Breast epithelium (tissue), 4 donors: ENCODE measurements at places on chromosomes 2 and 18. TPM values are rescaled to one million over a fixed set of nuclear protein-coding genes. Genes with fewer than 3 reads are reported as not detected.

Gene EML6
- total RNA-seq, result 2.3 TPM

Gene SPATS2L
- 67.5 TPM for total RNA-seq

Gene KIF3C
- total RNA-seq, result 6.0 TPM

Gene YPEL5
- 90.8 TPM for total RNA-seq

Gene RAPH1
- 33.0 TPM for total RNA-seq

Gene KCNG2
- 0.66 TPM for total RNA-seq

Gene VWA3B
- not detected for total RNA-seq

Gene RGPD4
- not detected for total RNA-seq

GRCh38 chr2:242030858-242031257 lies 161.3 kb downstream of the RTP5 start:
- no peak for DNase-seq
- H3K36me3 ChIP-seq, result no peaks in the 10 kb centered on the region
- H3K4me1 ChIP-seq, result no peaks in the 10 kb centered on the region
- H3K27me3 ChIP-seq, result no peaks in the 10 kb centered on the region

DNA sequence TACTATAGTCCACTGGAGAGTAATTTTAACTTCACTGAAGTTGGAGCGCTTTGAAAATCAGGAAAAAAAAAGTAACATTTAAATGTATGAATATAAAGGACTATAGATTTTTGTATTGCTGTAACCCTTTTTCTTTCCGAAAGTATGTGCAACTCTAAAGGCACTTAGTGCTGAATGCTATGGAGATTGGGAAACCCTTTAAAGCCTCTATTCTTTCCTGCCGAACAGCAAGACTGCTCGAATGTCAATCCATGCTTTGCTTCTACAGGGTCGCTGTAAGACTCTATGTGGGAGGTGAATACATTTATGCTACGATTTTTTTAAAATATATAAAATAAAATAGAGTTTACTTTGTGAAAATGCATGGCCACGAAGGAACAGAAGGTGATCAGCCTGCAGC lies 825 bp downstream of the GRB14 start:
- no peaks in the 10 kb centered on the region for H3K36me3 ChIP-seq
- peak overlapping the region; percentile 66 for H3K4me3 ChIP-seq
- no peak overlapping the region for H3K27ac ChIP-seq
- no peaks in the 10 kb centered on the region for H3K27me3 ChIP-seq
- no peak for DNase-seq

DNA sequence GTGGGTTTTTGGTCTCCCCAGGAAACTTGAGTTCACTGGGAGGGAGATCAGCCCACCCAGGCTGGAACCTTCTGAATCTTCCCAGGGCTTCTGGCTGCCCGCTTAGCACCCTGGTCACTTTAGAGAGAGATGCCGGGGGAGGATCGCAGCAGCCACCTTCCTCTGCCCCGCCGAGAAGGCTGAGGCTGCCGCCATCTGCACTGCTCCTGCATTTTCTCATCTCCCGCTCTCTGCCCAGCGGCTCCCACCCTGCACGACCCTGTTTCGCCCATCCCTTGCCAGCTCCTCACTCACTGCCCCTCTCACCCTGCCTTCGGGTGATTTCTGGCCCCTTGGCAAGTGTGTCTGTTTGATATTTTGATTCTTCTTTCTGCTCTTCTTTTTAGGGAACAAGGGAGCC lies 82.6 kb upstream of the ATG16L1 start:
- H3K4me3 ChIP-seq, result no peak overlapping the region
- no peaks in the 10 kb centered on the region for H3K27me3 ChIP-seq
- H3K36me3 ChIP-seq, result no peaks in the 10 kb centered on the region
- H3K27ac ChIP-seq, result no peak overlapping the region

DNA sequence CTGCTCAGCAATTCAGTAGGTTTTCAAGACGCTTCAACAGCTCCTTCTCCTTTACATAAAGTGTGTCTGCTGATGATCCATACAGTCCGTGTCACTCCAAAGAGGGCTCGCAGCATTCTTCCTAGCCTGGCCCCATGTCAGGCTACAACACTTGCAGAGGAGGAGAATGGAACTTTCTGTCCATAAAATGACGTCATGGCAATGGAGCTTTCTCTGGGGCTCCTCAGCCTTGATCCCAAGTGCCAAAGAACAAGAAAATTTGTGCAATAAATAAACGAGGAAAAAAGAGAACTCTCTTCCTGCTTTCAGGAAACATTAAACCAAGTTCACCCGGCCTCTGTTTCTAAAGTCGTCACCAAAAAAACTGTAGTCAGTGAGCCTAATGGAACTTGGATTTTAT lies 199.5 kb upstream of the MEIS1 start:
- peaks cover 9% of the 10 kb centered on the region for H3K4me1 ChIP-seq
- H3K4me3 ChIP-seq, result no peak overlapping the region
- H3K27ac ChIP-seq, result peak overlapping the region; percentile 41
- no peak for DNase-seq
- no peaks in the 10 kb centered on the region for H3K36me3 ChIP-seq

DNA sequence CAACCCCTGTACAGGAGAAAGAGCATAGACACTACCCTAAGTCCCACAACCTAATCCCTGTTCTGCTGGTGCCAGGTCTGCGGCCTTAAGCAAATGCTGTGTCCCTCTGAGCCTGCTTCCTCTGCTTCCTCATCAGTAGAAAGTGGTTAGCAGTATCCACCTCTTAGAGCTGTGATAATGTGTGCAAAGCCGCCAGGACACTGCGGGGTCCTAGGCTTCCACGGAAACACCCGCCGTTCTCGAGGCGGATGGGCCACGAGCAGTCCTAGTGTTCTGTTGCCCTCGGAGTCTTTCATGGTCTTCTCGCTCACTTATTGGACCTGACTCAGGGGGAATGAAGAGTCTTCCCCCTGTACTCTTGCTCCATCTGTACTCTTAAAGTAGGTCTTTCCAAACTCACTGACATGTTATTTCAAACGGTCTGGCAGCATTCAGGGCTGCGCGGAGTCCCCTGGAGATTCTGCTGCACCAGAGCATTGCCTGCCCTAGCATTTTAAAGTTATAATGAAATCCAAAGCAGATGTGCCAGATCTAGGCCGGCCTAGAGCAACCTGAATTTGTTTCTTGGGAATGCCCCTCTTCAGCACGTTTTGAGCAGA lies 107.2 kb upstream of the ZNF236 start:
- no peaks in the 10 kb centered on the region for H3K27me3 ChIP-seq
- H3K4me3 ChIP-seq, result no peak overlapping the region
- no peak overlapping the region for H3K27ac ChIP-seq
- H3K36me3 ChIP-seq, result no peaks in the 10 kb centered on the region
- H3K4me1 ChIP-seq, result no peaks in the 10 kb centered on the region
- DNase-seq, result no peak

DNA sequence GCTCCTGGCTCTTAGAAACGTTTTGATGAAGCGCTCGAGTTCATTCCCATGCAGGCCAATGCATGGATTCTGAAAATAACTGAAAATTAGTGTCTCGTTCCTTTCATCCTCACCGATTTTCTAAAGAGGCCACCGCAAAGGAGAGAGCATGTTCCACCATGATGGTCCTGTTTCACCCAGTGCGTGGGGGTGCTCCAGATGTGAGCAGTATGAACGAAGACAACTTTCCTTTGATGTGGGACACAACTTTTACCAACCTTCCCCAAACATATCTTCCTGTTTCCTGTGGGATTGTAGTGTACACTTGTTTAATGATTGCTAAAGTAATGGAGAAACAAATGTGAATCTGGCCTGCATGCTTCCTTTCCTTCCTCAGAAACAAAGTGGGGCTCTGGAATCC lies 114.5 kb downstream of the PRPF40A start:
- no peak for DNase-seq
- no peaks in the 10 kb centered on the region for H3K4me1 ChIP-seq
- H3K36me3 ChIP-seq, result no peaks in the 10 kb centered on the region
- no peaks in the 10 kb centered on the region for H3K27me3 ChIP-seq
- H3K27ac ChIP-seq, result no peak overlapping the region

DNA sequence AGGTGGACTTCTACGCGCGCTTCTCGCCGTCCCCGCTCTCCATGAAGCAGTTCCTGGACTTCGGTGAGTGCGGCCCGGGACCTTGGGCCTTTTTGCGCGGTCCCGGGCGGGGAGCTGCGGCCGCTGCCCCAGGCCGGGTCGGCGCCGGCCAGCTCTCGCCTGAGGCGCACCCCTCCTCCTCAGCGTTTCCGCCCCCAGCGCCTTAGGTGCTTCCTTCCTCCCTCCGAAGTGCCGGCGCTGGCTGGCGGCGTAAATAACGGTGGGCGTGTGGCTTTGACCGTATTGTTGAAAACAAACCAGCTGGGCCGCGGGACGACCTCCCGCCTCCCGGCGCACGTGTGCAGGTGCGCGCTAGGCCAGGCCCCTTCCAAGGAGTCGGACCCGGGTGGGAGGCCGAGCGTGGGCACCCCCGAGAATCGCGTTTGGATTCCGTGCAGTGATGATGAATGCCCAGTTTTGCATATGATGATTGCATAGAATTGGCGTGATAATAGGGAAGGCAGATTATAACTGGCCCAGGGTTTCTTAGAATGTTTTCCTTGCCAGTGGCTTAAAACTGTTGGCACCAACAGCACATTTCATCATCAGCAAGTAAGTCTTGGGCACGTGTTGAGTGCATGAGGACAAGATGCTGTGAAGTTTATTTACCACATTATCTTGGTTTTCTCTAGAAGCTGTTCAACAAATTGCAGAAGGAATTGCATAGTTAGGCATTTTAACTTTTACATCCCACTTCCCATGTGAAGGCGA lies 569 bp downstream of the PDK1 start:
- no peaks in the 10 kb centered on the region for H3K36me3 ChIP-seq
- peak overlapping the region; percentile 86 for H3K27ac ChIP-seq
- H3K4me1 ChIP-seq, result no peaks in the 10 kb centered on the region
- no peaks in the 10 kb centered on the region for H3K27me3 ChIP-seq
- H3K4me3 ChIP-seq, result peak overlapping the region; percentile 86
- no peak for DNase-seq

DNA sequence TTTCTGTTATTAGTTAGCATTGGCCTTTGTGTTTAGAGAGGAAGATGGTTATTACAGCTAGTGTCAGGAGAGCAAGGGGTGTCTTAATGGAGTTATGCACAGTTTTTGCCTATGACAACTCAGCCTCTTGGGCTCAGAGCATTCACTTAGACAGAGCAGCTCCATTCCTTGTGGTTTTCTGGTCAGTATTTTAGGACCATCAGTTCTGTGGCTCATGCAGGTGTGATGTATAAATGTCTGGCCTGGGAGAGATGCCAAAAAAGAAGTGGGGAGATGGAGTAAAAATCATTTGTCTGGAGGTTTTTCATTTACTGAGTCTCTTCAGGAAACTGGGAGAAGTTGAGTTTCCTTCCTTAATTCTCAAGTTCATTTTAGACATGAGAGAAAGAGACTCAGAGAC lies 79.7 kb downstream of the PRKCE start:
- no peak for DNase-seq
- H3K4me3 ChIP-seq, result no peak overlapping the region
- no peaks in the 10 kb centered on the region for H3K36me3 ChIP-seq

- H3K4me3 ChIP-seq, result no peak overlapping the region
- H3K4me1 ChIP-seq, result no peaks in the 10 kb centered on the region
- H3K27ac ChIP-seq, result no peak overlapping the region
- no peaks in the 10 kb centered on the region for H3K36me3 ChIP-seq
- DNase-seq, result no peak
These were observed 1075.2 kb upstream of the NRXN1 start for GRCh38 chr2:52107124-52107523.

DNA sequence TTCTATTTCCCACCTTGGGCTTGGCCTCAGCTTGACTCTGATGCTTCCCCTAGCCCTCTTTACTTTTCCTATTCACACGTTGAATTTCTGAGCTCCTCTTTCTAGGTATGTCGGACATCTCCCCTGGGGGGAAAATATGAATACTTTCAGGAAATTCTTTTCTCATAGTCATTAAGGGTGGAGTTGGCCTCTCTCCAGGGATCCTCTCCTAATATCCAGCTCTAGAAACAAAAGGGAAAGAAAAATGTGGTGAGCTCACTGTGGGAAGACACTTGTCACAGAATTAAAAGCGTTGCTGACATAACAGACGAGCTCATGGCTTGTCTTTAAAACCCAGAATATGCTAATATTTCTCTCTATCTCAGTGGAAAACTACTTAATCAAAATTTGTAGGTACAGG lies 132.7 kb upstream of the MEX3C start:
- no peaks in the 10 kb centered on the region for H3K27me3 ChIP-seq
- no peaks in the 10 kb centered on the region for H3K4me1 ChIP-seq
- DNase-seq, result no peak
- no peaks in the 10 kb centered on the region for H3K36me3 ChIP-seq
- H3K27ac ChIP-seq, result no peak overlapping the region

- H3K27ac ChIP-seq, result no peak overlapping the region
- no peaks in the 10 kb centered on the region for H3K4me1 ChIP-seq
- no peak overlapping the region for H3K4me3 ChIP-seq
These were observed 57.7 kb downstream of the TTC32 start for GRCh38 chr2:19843992-19844515.

- no peaks in the 10 kb centered on the region for H3K4me1 ChIP-seq
- no peak for DNase-seq
- no peak overlapping the region for H3K27ac ChIP-seq
- peaks cover under 1% of the 10 kb centered on the region for H3K27me3 ChIP-seq
- no peaks in the 10 kb centered on the region for H3K36me3 ChIP-seq
- H3K4me3 ChIP-seq, result no peak overlapping the region
These were observed 41.9 kb upstream of the ODC1 start for GRCh38 chr2:10489842-10490555.

- no peak for DNase-seq
- H3K36me3 ChIP-seq, result no peaks in the 10 kb centered on the region
- no peak overlapping the region for H3K27ac ChIP-seq
- no peak overlapping the region for H3K4me3 ChIP-seq
These were observed 60.2 kb downstream of the CHRNA1 start for GRCh38 chr2:174704061-174704460.

DNA sequence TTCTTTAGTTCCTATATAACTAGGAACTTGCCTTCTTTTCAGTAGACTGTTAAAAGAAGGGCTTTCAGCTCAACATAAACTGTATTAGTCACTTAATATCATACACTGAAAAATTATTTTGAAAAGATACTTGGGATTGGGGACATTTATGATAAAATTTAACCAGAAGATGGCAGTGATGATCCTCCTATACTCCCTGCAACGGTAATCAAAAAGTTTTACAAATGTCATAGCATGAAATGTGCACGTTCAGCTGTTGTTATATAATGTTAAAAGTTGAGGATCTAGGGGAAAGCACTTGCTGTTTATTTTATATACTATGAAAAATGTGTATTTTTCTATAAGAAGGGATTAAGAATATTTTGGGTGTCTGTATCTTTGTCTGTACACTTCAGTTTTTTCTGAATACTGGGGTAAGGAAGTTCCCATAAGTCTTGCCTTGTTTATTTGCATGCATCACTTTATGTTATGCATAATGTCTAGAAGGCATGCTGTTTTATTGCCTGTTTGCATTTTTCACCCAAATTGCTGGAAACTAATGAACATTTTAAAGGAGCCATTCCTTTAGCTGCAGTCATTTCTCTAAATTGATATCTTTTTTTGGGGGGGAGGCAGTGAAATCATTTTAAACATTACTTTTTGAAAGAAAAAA lies 19.0 kb downstream of the DYNC1I2 start:
- no peaks in the 10 kb centered on the region for H3K27me3 ChIP-seq
- peaks cover 8% of the 10 kb centered on the region for H3K4me1 ChIP-seq
- H3K27ac ChIP-seq, result no peak overlapping the region
- H3K36me3 ChIP-seq, result no peaks in the 10 kb centered on the region
- H3K4me3 ChIP-seq, result no peak overlapping the region
